ENCODE measurements at places on chromosomes 12 and 14.
A peak's percentile ranks its signal among the peaks of the same experiment; 100 is the strongest.

DNA sequence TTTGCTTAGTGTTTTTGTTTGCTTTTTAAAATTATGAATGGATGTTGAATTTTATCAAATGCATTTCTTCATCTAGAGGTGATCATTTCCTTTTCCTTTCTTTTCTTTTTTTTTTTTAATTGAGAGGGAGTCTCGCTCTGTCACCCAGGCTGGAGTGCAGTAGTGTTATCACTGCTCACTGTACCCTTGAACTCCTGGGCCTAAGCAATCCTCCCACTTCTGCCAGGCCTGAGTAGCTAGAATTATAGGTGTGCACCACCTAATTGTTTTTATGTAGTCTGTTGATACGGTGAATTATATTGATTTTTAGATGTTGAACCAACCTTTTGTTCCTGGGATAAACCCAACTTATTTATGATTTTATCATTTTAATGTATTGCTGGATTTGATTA lies 1.5 kb upstream of the CDKL1 start:
- DNase-seq = no peak

- DNase-seq = no peak
These were observed 18.1 kb downstream of the GMFB start for GRCh38 chr14:54470701-54471100.

DNA sequence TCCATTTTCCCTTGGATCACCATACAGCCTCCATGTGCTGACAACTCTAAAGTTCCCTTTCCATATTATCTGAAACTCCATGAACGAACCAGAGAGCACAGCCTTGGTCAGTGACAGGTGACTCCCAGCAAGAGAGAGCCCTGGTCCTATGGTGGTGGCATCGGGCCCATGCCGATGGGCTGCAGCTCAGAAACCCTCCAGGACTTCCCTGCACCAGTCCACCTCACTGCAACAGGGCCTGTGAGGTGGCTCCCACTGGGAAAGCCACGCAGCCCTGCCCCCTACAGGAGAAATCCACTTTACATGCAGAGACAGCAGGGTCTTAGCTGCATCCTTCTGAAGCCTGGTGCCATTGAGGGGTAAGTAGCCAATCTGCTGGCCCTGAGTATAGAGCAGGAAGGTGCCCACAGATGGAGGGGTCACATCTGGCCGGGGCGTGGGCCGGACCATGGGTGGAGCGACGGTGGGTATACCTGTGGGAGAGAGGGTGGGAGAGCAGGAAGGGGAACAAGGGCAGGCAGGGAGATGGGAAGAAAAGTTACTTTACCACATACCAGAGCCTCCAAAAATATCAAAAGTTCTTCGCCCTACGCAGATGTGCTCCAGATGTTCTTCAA lies 24.7 kb downstream of the RTRAF start:
- no peak for DNase-seq

- DNase-seq = no peak
These were observed 181.3 kb downstream of the ITPR2 start for GRCh38 chr12:26651566-26652188.

DNA sequence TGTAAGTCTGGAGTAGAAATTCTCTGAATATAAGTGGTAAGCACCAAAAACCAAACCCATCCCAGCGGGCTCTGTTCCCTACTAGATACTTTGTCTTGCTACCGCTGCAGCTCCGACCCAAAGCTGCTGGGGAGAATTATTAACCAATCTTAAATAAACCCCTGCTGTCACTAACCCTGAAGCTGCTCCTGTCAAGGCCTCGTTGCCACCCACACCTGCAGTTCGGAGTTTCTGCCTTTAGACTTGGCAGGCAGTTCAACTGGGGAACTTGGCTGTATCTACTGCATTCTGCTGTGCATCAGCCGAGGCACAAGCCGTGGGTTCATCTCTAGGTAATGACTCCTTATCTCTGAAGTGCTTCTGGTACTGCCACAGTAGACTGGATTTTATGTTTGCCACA lies 55.5 kb downstream of the PPM1A start:
- DNase-seq = no peak

DNA sequence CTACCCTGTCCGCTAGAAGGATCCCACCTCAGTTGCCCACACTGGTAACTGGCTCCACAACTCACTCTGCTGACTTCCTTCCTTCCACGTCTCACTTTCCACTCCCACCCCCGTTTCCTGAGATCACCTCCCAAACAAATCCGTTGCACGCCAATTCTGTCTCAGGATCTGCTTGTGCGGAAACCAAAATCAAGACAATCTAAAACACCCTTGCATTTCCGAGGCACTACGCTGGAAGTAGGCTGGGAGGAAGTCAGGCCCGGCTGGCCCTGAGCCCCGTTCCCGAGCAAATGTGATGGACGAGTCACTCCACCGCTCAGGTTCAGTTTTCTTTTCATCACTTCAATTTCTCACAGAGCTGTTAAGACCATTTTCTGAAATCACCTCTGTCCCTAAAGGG lies 23.1 kb downstream of the ABCB9 start:
- DNase-seq = no peak

DNA sequence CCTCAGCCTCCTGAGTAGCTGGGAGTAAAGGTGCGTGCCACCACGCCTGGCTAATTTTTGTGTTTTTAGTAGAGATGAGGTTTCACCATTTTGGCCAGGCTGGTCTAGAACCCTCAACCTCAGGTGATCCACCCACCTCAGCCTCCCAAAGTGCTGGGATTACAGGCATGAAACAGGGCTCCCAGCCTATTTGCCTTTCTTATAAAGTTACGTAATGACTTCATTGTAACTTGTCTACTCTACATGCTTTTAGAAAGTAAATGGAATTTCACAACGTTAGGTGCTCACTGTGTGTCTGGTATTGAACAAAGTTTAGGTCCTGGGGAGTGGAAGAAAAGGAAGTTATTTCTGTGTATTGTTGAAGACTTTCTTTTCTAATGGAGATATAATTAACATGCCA lies 12.5 kb downstream of the CFAP251 start:
- DNase-seq = no peak

- no peak for DNase-seq
These were observed 4.9 kb upstream of the MRPL52 start for GRCh38 chr14:22824711-22825359.

DNA sequence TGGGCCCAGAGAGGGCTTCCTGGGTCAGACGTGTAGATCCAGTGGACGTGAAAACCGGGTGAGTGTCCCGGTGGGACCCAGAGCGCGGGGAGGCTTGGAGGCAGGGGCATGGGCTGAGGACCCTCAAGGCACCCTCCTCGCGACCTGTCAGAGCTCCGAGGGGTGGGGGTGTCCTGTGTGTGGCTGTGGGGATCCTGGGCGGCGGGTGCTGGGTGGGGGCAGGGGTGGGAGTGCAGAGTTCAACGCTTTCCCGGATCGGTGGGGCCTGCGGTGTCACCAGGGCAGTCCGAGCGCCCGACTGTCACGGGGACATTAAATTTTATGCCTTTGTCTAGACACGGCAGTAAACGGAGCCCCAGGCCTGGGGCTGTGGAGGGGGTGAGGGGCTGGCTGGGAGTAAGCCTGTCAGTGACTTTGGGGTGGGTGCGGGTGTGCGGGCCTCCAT lies 1.0 kb downstream of the TMEM121 start:
- no peak for DNase-seq

GRCh38 chr12:68200854-68201253 lies 24.8 kb downstream of the IL26 start:
- no peak for DNase-seq

DNA sequence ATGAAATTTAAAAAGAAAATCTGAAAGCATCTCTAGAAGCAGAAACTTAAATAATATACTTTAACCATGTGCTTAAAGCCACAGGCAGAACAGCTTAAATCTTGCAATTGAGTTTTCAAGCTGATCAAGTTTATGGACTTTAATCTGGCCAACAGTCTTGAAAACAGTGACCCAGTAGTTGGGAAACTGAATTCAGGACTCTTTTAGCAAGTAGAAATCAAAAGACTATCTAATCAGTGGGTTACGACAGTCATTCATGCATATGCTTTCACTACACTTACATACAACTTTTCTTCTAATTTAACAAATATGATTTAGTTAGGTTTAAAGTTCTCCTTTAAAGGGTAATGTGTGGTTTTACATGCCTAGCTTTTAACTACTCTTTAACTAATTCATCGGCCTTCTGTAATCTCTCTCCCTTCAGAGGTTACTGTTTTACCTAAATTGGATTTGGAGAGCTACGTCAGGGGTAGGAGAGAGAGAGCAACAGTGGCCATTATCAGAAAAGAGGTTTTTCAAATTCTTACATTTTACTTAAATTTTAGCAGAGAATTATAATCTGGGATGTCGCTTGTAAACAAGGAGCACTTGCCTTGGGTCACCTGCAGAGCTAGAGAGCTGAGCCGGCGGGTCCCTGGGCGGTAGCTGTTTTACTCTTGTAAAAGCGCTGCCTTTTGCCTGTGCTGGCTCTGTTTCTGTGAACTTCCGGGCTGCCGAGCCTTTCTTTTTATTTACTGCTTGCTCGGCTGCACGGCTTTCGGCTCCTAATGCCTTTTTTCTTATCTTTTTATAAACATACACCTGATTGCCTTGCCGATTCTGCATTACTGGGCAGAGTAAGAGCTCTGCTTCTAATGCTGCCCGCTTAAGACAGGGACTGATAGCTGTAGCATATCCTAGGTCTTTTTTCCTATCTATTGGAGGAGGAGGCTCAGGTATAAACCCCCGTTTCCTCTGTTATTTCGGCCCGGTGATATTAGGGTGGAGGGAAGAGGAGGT lies 17.4 kb upstream of the LYZ start:
- peak; percentile 60 for DNase-seq

DNA sequence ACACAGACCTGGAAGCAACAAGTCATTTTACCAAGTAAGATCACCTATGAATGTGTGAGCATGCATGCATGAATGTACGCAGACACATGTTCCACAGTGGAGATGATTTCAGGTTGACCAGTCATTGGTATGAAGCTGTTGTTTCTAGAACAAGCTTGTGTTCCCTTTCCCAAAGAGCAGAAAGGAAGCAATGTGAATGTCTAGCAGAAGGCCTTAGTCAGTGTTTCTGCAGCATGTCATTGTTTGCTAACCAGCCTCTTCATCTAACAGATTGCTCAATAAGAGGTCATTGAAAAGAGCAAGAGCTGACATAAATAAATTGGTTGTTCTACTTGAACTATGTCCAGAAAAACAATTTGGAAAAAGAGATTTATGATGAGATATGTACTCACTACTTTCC lies 191.4 kb downstream of the PLCZ1 start:
- no peak for DNase-seq

- no peak for DNase-seq
These were observed 38.7 kb downstream of the CD9 start for GRCh38 chr12:6238875-6239274.

DNA sequence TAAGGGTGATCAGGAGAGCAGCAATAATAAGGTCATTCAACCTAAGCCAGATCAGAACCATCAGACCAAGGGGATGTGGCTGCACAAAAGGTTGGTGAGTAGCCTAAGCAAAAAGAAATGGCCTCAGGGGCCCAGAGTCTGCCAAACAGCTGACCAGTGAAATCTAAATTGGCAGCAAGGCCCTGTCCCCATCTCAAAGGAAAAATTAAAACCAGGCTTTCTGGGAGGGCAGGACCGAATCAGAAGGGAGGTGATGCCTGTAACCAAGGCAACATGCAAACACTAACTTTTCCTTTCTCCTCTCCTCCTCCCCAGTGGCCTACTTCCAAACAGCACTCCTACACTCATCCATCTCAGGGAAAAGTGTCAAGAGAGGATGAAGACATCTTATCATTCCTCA lies 256.4 kb downstream of the NUAK1 start:
- DNase-seq = no peak

Measured in CD4-positive, alpha-beta T cell treated with Interleukin-15 for 1 hour (primary cell).